ENCODE measurements at places on chromosomes 16 and 17. TPM values are rescaled to one million over a fixed set of nuclear protein-coding genes. Genes with fewer than 3 reads are reported as not detected.

DNA sequence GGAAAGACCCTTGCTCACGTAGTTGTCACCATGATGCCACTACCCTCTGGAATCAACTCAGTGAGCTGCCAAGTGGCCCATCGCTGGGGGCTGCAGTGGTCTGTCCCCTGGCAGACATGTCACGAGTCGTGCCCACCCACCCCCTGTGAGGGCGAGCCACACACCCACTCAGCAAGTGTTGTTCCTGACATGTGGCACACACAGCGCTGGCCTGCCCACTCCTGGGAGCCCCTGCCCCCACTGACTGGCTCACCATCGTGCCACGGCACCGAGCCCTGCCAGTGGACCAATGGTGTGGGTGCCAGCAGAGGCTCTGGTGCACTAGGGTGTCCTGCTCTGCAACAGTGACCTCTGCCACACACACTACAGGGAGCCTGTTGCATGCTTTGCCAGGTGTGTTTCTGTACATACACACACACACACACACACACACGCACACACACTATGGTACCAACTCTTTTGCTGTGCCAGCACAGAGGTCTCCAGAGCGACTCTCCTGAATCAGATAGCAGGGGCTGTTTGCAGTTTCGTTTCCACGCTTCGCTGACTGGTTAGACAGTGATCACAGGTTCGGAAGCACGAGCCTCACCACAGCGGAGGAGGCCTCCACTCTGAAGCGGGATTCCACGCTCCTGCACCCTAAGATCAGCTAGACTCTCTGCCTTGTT lies 7.7 kb downstream of the RTN4RL1 start:
- H3K36me3 ChIP-seq: no peaks in the 10 kb centered on the region
- no peak for DNase-seq
- H3K27ac ChIP-seq: no peak overlapping the region
- H3K4me1 ChIP-seq: no peaks in the 10 kb centered on the region

GRCh38 chr17:6109536-6109935 lies 39.4 kb downstream of the WSCD1 start:
- H3K36me3 ChIP-seq: no peaks in the 10 kb centered on the region
- no peak overlapping the region for H3K27ac ChIP-seq
- no peak overlapping the region for H3K4me3 ChIP-seq

DNA sequence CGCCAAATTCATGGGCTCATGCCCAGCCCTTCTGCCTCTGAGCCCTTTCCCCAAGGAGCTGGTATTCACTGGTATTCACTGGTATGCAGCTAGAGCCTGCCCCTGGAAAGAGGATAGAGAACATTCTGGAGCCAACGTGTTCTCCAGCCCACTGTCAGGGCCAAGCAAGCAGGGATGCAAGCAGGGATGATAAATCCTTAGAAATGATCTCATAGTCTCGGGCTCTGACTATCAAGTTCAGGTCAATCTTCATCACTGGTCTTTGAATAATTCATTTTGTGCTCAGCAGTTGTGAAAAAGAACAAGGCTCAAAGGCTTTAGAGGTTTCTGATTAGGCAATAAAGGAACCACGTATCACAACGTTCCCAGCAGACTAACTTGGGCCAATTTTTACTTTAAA lies 57.3 kb downstream of the CACNG5 start:
- H3K4me3 ChIP-seq: no peak overlapping the region
- no peak for DNase-seq

GRCh38 chr17:37674511-37674910 lies 31.3 kb upstream of the DDX52 start:
- no peaks in the 10 kb centered on the region for H3K36me3 ChIP-seq
- DNase-seq: no peak
- no peak overlapping the region for H3K27ac ChIP-seq
- peaks cover 8% of the 10 kb centered on the region for H3K27me3 ChIP-seq
- no peak overlapping the region for H3K4me3 ChIP-seq

The ALDH3A1 gene
- polyA plus RNA-seq: not detected

DNA sequence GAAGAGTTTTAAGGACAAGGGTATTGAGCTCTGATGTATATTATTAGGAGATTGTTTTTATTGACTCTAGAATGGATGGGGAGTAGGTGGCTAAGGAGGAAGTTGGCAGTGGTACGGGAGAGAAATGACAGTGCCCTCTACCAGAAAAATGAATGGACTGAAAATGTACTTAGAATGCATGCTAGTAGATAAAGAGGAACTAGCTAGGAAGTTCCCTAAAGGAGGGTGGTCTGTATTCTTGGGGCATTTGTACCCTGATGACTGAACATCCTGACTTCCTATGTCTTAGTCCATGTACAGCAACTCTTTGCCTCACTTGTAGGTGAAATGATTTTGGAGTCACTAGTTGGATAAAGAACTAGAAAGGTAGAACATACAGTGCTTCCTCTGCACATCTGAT lies 581.5 kb upstream of the RBFOX1 start:
- no peak overlapping the region for H3K4me3 ChIP-seq
- H3K27me3 ChIP-seq: no peaks in the 10 kb centered on the region
- no peaks in the 10 kb centered on the region for H3K4me1 ChIP-seq
- no peaks in the 10 kb centered on the region for H3K36me3 ChIP-seq

The P2RX5 gene
- polyA plus RNA-seq: 864 TPM

The C1QTNF1 gene
- not detected for polyA plus RNA-seq

GRCh38 chr17:29390851-29391631 lies 878 bp downstream of the TAOK1 start:
- no peaks in the 10 kb centered on the region for H3K36me3 ChIP-seq
- H3K4me3 ChIP-seq: peak overlapping the region; percentile 99
- no peak for DNase-seq
- peak overlapping the region; percentile 92 for H3K27ac ChIP-seq
- H3K27me3 ChIP-seq: no peaks in the 10 kb centered on the region

GRCh38 chr16:53048139-53048915 lies 4.4 kb downstream of the CHD9NB start:
- no peaks in the 10 kb centered on the region for H3K4me1 ChIP-seq
- no peak overlapping the region for H3K27ac ChIP-seq
- no peak overlapping the region for H3K4me3 ChIP-seq
- no peak for DNase-seq
- peaks cover 5% of the 10 kb centered on the region for H3K27me3 ChIP-seq
- no peaks in the 10 kb centered on the region for H3K36me3 ChIP-seq

DNA sequence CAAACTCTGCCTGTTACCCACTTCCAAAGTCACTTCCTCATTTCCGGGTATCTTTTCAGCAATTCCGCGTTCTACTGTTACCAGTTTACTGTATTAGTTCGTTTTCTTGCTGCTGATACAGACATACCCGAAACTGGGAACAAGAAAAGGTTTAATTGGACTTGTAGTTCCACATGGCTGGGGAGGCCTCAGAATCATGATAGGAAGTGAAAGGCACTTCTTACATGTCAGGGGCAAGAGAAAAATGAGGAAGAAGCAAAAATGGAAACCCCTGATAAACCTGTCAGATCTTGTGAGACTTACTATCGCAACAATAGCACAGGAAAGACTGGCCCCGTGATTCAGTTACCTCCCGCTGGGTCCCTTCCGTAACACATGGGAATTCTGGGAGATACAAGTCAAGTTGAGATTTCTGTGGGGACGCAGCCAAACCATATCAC lies 30.9 kb downstream of the PAFAH1B1 start:
- H3K27me3 ChIP-seq: no peaks in the 10 kb centered on the region
- peaks cover 4% of the 10 kb centered on the region for H3K36me3 ChIP-seq
- DNase-seq: peak; percentile 77

- no peak overlapping the region for H3K4me3 ChIP-seq
- no peaks in the 10 kb centered on the region for H3K27me3 ChIP-seq
- peaks cover 8% of the 10 kb centered on the region for H3K36me3 ChIP-seq
- H3K4me1 ChIP-seq: peaks cover 8% of the 10 kb centered on the region
These were observed 45.8 kb downstream of the LCMT1 start for GRCh38 chr16:25157271-25157875.

The HS3ST6 gene
- polyA plus RNA-seq: not detected

DNA sequence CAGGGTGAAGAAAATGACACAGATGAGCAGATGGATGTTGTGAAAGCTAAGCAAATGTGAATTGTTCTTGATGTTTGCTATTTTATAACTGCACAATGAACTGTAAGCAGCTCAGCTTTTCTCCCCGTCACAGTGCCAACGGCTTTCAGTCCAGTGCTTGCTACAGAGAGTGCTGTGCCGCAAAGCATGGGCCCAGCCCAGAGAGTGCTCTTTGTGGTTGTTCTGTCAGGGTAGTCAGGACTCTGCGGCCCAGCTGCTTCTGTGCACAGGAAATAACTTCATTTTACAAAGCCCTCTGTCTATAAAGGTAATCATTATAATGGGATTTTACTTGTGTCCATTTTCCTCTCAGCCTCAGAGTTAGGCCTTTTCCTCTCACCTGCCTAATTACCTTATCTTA lies 39.1 kb downstream of the CDRT15 start:
- H3K4me1 ChIP-seq: peaks cover 10% of the 10 kb centered on the region
- DNase-seq: no peak
- H3K27ac ChIP-seq: no peak overlapping the region
- H3K4me3 ChIP-seq: no peak overlapping the region
- peaks cover 33% of the 10 kb centered on the region for H3K27me3 ChIP-seq

- H3K4me3 ChIP-seq: peak overlapping the region; percentile 100
- H3K4me1 ChIP-seq: peaks cover 26% of the 10 kb centered on the region
- H3K36me3 ChIP-seq: no peaks in the 10 kb centered on the region
- H3K27me3 ChIP-seq: no peaks in the 10 kb centered on the region
These were observed 1.1 kb downstream of the CEP20 start for GRCh38 chr16:15887283-15887682.

The ATP2A3 gene
- 68.7 TPM for polyA plus RNA-seq

The WNK4 gene
- polyA plus RNA-seq: not detected

GRCh38 chr17:73284906-73285602 lies 23.4 kb upstream of the CPSF4L start:
- H3K36me3 ChIP-seq: no peaks in the 10 kb centered on the region
- H3K27ac ChIP-seq: no peak overlapping the region
- DNase-seq: no peak
- H3K4me1 ChIP-seq: peaks cover 8% of the 10 kb centered on the region

DNA sequence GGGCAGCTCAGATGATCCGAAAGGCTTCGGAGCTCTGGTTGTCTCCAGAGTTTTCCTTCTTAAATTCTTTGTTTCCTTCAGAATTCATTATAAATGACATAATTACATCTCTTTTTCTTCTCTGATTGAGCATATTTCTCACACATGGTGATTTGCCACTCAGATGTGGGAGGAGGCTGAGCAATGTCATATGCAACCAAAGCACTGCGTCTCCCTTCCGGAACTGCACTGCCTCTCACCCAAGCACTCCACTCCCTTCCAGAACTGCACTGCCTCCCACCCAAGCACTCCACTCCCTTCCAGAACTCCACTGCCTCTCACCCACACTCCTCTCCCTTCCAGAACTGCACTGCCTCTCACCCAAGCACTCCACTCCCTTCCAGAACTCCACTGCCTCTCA lies 131.5 kb downstream of the SALL1 start:
- no peak overlapping the region for H3K4me3 ChIP-seq
- DNase-seq: no peak
- H3K27ac ChIP-seq: no peak overlapping the region
- H3K4me1 ChIP-seq: no peaks in the 10 kb centered on the region
- no peaks in the 10 kb centered on the region for H3K36me3 ChIP-seq
- peaks cover 3% of the 10 kb centered on the region for H3K27me3 ChIP-seq

The AOC3 gene
- not detected for polyA plus RNA-seq

- no peaks in the 10 kb centered on the region for H3K4me1 ChIP-seq
- no peak overlapping the region for H3K4me3 ChIP-seq
- H3K27ac ChIP-seq: no peak overlapping the region
- H3K36me3 ChIP-seq: no peaks in the 10 kb centered on the region
These were observed 14.6 kb downstream of the MYO15A start for GRCh38 chr17:18122990-18123753.

GRCh38 chr16:58509256-58510096 lies 5.8 kb upstream of the SETD6 start:
- peaks cover 16% of the 10 kb centered on the region for H3K4me1 ChIP-seq
- no peak for DNase-seq
- no peaks in the 10 kb centered on the region for H3K27me3 ChIP-seq
- H3K27ac ChIP-seq: no peak overlapping the region

DNA sequence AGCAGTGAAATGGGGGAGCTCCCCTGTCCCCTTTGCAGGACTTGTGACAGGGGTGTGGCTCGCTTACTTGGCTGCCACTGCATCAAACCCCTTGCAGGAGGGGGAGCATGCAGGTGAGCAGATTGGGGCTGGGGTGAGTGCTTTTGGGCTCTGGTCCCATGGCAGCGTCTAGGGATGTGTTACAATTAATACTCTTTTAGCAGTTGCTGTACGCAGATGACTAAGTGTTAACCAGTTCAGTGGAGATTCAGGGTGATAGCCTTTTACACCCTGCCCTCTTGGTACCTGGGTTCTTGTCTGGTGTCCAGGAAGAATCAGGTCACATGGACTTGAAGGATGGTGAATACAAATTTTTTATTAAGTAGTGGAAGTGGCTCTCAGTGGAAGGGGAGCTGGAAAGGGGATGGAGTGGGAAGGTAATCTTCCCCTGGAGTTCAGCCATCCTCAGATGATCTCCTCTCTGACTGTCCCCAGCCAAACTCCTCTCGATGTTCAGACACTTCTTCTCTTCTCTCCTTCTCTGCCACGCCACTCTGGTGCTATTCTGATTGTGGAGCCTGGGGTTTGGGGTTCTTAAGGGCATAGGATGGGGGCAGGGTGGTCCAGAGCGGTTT lies 100.1 kb downstream of the MARF1 start:
- H3K4me1 ChIP-seq: no peaks in the 10 kb centered on the region
- H3K4me3 ChIP-seq: no peak overlapping the region
- DNase-seq: no peak
- H3K27me3 ChIP-seq: no peaks in the 10 kb centered on the region
- no peak overlapping the region for H3K27ac ChIP-seq
- no peaks in the 10 kb centered on the region for H3K36me3 ChIP-seq

The RAD51C gene
- 51.7 TPM for polyA plus RNA-seq

GRCh38 chr16:58085584-58086251 lies 43.5 kb downstream of the CFAP20 start:
- no peak overlapping the region for H3K27ac ChIP-seq
- no peaks in the 10 kb centered on the region for H3K36me3 ChIP-seq
- peak overlapping the region; percentile 31 for H3K4me3 ChIP-seq
- no peaks in the 10 kb centered on the region for H3K27me3 ChIP-seq

DNA sequence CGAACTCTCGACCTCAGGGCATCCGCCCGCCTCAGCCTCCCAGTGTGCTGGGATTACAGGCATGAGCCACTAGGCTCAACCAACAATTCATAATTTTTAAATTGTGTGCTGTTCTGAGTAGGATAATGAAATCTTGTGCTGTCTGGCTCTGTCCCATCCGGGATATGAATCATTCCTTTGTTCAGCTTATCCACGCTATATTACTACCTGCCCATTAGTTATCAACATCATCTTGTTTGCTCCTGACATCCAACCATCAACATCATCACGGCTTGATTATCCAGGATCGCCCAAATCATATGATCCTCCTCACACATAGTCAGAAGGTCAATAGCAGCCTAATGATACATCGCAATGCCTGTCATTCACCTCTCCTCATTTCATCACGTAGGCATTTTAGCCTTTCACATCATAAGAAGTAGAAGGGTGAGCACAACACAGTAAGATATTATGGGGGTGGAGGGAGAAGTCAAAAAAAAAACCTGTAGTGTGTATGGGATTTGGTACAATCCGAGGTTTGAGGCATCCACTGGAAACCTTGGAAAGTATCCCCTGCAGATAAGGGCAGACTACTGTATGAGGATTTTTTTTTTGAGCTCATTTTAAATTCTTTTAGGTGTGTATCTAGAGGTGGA lies 77.0 kb upstream of the SIAH1 start:
- H3K4me3 ChIP-seq: no peak overlapping the region
- H3K27me3 ChIP-seq: no peaks in the 10 kb centered on the region
- H3K27ac ChIP-seq: no peak overlapping the region
- peaks cover 22% of the 10 kb centered on the region for H3K4me1 ChIP-seq
- DNase-seq: no peak

The SDR42E1 gene
- polyA plus RNA-seq: 0.88 TPM

The AANAT gene
- polyA plus RNA-seq: 1.2 TPM

GRCh38 chr17:17315142-17315821 lies 12.1 kb downstream of the NT5M start:
- no peaks in the 10 kb centered on the region for H3K27me3 ChIP-seq
- no peak overlapping the region for H3K4me3 ChIP-seq
- peaks cover 3% of the 10 kb centered on the region for H3K4me1 ChIP-seq
- DNase-seq: no peak
- no peaks in the 10 kb centered on the region for H3K36me3 ChIP-seq

The ZNF689 gene
- polyA plus RNA-seq: 9.1 TPM

All from naive B cell (primary cell).